ENCODE measurements at places on chromosomes 7 and 10.

- DNase-seq = no peak
Measured at GRCh38 chr10:98196985-98197384, 62.5 kb downstream of the R3HCC1L start.

DNA sequence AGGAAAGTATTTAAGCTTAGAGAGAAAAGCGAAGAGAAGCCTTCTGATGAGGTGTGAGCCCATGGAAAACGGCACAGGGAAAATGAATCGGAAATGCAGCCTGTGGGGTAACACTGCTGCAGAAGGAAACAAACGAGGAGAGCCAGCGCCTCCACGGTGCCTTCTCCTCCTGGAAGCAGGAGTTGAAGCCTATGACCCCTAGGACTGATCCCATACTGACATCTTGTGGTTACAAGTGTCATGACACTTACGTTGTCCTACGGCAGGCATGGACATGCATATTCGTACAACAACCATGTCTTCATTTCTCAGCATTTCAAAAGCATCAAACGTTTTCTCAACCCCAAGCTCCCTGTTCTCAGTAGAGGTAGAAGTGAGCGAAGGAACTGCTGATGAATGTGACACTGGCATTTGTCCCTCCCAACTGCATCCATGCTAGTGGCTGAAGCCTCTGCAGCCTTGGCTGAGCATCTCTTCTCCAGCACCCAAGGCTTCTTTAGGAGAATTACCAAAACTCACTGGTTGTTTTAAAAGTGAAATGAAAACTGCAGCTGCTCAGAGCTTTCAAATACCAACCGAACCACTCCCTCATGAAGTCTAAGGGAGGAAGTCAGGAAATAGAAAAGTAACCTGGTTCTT lies 160.2 kb downstream of the JAZF1 start:
- peak; percentile 73 for DNase-seq

GRCh38 chr10:89944138-89944537 lies 242.7 kb downstream of the KIF20B start:
- DNase-seq = no peak

GRCh38 chr10:103193107-103193819 lies at the start of gene NT5C2:
NT5C2 (minus strand) TSS chr10:103193272; CDS start chr10:103174958, 18,314 bp downstream.
- peak; percentile 74 for DNase-seq

GRCh38 chr7:102942181-102942866 lies 29.5 kb downstream of the LRRC17 start:
- no peak for DNase-seq

DNA sequence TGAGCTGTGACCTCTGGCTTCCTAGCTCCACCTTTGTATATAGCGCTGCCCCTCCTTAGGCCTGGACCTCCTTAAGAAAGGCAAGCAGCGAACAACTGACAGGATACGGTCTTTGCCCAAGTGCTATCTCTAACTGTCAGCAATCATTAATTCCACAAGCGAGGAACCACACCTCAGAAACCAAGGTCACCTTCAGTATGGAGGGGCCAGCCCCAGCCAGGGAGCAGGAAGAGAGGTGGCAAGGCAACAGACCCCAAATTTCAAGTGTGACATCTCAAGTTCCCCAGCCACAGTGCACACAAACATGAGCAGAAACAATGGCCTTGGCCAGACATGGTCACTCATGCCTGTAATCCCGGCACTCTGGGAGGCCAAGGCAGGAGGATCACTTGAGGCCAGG lies 4.8 kb upstream of the AOC1 start:
- DNase-seq = no peak

GRCh38 chr10:52215745-52216361 lies 98.2 kb upstream of the DKK1 start:
- no peak for DNase-seq

GRCh38 chr7:148289630-148290029 lies 300.9 kb upstream of the C7orf33 start:
- DNase-seq = no peak

- no peak for DNase-seq
Measured at GRCh38 chr7:44959433-44959951, 19.3 kb downstream of the MYO1G start.

GRCh38 chr10:100637785-100638184 lies 102.0 kb downstream of the HIF1AN start:
- no peak for DNase-seq

- no peak for DNase-seq
Measured at GRCh38 chr10:63819753-63820329, 298.6 kb downstream of the REEP3 start.

DNA sequence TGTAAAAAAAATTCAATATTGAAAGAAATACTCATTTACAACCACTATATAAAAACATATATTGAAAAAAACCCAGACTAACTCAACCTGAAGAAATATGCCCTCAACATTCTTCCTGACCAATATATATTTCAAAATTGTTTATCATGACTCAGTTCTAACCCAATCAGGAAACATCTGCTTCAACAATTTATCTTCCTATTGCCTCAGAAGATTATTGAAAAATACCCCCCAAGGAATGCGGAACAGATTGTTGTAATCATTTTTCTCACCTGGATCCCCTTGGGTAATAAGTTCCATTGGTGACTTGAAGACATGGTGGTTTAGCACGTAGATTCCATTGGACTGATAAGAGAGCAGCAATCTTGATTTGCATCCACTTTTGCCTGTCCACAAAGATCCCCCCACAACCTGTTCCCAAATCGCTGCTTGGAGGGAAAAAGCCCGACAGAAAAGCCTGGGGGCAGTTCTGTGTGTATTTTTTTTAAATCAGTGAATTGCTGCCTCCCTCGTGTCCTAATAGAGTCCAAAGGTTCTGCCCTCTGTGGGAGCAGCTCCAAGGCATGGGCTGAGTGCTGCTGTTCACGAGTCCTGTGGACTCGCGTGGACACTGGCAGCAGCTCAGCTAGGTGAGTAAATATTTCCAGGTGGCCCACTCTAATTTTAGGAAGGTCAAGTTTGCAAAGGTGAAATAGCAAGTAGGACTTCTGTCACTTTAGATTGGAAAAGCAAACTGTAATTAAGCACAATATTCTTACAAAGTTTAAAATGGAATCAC lies 5.9 kb upstream of the INHBA start:
- no peak for DNase-seq

- DNase-seq = no peak
Measured at GRCh38 chr10:101400585-101400984, 46.6 kb downstream of the BTRC start.

DNA sequence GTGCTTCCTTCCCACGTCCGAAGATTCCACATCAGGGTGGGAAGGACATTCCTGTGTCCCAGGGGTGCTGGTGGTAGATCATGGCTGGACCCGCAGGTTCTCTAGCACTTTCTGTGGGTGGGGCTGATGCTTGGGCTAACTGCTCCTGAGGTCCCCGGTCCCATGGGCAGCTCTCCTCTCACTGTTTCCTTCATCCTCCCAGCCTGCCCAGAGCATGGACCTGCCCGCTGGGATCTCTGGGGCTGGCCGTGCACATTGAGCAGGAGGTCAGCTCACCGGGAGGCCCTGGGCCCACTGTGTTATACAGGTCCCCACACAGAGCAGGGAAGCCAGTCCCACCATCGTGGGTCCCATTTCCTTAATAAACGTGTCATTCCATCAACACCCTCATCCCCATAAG lies 502.3 kb downstream of the TCERG1L start:
- DNase-seq = no peak

- no peak for DNase-seq
Measured at GRCh38 chr7:32079510-32079909, 9.3 kb upstream of the PDE1C start.

DNA sequence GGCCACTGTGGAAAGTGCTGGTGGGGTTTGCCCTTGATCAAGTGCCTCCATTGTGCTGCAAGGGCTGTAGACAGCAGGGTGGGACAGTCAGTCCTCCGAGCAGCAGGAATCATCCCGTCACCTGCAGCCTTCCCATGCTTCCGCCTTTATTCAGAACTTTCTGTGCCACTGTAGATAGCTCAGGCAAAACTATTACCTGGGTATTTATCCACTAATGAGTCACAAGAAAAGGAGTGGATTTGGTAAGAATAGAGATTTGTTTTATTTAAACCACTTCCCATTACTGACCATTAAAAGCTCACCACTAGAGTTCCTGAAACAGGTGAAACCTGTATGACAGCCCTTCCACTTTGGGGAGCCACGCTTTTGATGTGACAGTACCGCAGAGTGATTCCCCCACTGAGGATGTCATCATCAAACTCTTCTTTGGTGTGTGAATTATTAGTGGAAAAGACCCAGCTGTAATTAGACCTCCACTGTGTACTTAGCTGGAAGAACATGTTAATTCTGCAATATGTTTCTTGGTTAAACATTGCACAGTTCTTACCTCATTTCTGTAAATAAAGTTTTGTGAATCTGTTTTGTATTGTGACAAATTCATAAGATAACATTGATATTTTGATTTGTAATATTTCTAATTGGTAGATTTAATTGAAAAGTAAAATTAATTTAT lies 208.8 kb downstream of the MLLT10 start:
- DNase-seq = no peak

- DNase-seq = no peak
Measured at GRCh38 chr7:69710768-69711438, 112.6 kb downstream of the AUTS2 start.

DNA sequence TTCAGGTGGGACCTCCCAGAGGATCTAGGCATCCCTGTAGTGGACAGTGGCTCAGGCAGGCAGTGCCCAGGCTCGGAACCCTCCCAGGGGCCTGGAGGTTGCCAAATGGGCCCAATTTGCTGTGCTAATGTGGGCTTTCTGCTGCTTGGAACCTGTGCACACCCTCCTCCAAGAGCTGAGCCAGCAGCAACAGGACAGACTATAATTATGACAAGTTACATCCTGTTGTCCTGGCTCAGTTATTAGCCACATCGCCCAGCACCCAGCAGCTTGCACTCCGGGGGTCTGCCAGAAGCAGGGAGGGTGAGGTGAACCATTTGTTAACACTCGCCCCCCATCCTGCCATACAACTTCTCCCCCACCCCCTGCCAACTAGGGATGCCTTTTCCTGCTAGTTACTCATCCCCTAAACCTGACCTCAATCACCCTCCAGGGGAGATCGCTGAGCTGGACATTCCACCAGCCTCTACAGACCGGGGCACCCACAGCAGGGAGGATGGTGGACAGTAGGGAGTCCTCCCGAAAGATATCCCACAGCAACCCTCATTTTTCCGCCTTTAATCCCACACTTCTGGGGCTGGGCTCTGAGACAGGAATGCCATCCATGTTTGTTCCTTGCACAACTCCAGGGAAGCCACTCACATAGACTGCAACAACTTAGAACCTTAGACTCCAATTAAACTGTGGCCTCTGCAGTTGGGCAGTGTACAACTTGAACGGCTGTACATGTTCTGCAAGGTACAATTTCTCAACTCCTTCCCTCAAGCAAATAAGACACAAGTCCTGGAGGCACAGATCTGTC lies 7.9 kb upstream of the MYL10 start:
- DNase-seq = no peak

DNA sequence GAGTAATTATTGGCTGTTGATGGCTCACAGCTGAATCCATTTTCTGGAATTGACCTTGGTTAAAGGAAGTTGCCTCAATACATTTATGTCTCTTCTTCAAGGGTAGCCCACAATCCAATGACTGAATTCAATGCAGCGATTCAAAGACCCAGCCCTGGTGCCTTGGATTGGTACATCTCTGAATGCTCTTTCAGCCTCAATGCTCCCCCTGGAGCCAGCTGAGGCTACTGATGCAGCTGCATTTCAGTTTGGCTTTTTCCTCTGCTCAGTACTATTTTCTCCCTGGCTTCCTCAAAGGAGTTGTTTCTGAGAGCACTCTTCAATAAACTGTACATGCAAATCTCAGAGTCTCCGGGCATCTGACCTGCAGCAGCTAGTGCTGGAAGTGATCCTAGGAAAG lies 633 bp upstream of the EBLN1 start:
- no peak for DNase-seq

- DNase-seq = no peak
Measured at GRCh38 chr7:108252177-108252576, 122.0 kb upstream of the LAMB4 start.

GRCh38 chr10:44258019-44258418 lies 126.9 kb downstream of the CXCL12 start:
- no peak for DNase-seq
